GM23338 (cell line): ENCODE measurements at places on chromosomes 5 and 9. TPM values are rescaled to one million over a fixed set of nuclear protein-coding genes. Genes with fewer than 3 reads are reported as not detected.

- H3K4me3 ChIP-seq, result no peak overlapping the region
- peaks cover 24% of the 10 kb centered on the region for H3K4me1 ChIP-seq
- H3K36me3 ChIP-seq, result no peaks in the 10 kb centered on the region
- H3K27ac ChIP-seq, result no peak overlapping the region
Measured at GRCh38 chr9:27530915-27531755, 1.5 kb upstream of the MOB3B start.

NUDT2 gene
- total RNA-seq, result 9.5 and 12.1 TPM in 2 replicates

DNA sequence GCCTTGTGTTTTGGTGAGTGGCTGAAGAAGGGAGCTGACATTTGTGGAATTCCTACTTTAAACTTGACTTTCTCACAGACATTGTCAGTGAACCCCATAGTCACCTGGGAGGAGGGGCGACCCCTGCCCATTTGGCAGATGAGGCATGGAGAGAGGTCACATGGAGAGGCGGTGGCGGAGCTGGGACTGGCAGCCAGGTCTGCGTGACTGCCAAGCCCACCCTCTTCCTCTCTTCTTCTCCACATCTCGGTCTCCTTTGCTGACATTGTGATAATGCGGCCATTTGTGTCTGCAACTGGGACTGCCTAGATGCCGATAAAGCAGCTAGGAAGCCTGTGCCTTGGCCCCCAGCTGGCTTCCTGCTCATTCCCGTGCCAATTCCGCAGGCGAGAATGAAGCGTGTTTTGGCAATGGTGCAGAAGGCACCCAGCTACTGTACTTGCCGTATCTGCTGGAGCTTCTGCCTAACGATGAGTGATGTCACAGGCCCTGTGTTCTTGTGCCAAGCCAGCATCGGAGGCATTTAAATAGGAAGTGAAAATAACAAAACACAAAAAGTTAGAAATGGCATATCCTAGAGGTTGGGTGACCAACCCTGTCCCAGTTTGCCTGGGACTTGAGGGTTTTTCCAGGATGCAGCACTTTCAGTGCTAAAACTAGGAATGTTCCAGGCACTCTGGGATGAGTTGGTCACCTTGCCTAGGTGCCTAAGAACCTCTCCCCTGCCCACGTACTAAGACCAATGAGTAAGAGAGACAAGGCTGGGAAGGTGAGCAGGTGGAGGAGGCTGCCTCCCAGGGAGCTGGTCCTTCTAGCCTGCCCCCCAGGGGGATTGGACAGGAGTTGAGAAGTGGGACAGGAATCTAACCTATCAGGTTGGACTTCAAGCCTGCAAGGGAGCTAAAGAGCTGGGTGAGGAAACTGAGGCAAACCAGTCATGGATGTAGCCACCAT is 23.6 kb downstream of the OLFML2A start:
- no peaks in the 10 kb centered on the region for H3K36me3 ChIP-seq
- DNase-seq, result no peak
- no peak overlapping the region for H3K27ac ChIP-seq
- H3K27me3 ChIP-seq, result no peaks in the 10 kb centered on the region
- H3K4me3 ChIP-seq, result no peak overlapping the region

- no peaks in the 10 kb centered on the region for H3K27me3 ChIP-seq
- no peak overlapping the region for H3K27ac ChIP-seq
- no peak for DNase-seq
- H3K4me3 ChIP-seq, result no peak overlapping the region
- no peaks in the 10 kb centered on the region for H3K36me3 ChIP-seq
Measured at GRCh38 chr9:130741831-130742449, 48.4 kb downstream of the EXOSC2 start.

GRCh38 chr9:79046401-79046800 is 525.4 kb upstream of the TLE4 start:
- H3K27ac ChIP-seq, result no peak overlapping the region
- H3K27me3 ChIP-seq, result no peaks in the 10 kb centered on the region
- 0 out of 2 replicates have a peak, but pooled peaks cover 6% of the 10 kb centered on the region for H3K4me1 ChIP-seq
- no peak for DNase-seq
- no peak overlapping the region for H3K4me3 ChIP-seq

DNA sequence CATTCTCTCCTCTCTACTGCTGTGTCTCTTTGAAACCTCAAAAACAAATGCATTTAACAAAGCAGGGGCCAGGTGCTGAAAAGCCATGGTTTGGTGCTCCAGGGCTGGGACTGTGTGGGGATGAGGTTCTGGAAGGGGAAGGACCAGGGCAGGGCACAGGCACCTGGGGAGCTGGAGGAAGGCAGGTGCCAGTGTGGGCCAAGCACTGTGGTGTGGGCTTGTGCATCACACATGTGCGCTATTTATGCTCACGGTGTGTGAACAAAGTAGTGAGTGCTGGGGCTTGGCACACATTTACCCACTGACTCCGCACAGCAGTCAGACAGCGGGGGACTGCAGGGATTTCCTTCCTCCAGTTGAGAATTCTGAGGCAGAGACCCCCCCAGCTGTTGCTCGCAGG is 10.1 kb downstream of the HRH2 start:
- no peaks in the 10 kb centered on the region for H3K27me3 ChIP-seq
- no peaks in the 10 kb centered on the region for H3K4me1 ChIP-seq
- no peak overlapping the region for H3K27ac ChIP-seq
- H3K36me3 ChIP-seq, result no peaks in the 10 kb centered on the region
- no peak for DNase-seq
- H3K4me3 ChIP-seq, result no peak overlapping the region

PHYHD1 gene
- total RNA-seq, result 4.1 and 10.4 TPM in 2 replicates

DNA sequence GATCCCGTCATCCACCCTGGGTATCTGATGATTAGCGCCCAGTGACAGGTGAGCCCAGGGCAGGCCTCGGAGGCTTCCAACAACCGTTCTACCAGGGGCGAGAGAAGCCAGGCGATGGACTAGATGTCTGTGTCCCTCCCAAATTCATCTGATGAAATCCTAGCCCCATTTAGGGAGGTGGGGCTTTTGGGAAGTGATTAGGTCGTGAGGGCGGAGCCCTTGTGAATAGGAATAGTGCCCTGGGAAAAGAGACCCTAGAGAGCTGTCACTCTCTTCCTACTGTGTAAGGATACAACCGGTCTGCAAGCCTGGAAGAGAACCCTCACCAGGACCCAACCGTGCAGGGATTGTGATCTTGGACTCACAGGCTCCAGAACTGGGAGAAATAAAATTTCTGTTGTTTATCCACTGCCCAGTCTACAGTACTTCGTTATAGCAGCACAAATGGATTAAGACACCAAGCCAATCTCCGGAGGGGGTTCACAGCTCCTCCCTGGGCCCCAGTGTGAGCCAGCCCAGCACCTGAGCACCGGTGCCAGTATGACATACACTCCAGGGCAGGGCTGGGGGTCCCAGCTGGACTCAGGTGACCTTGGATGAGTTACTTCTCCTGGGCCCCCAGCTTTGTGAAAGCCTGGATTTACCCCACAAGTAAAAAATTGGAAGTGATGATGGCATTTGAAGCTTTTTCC is 162.2 kb downstream of the DAB2IP start:
- H3K4me1 ChIP-seq, result peaks cover 14% of the 10 kb centered on the region
- no peaks in the 10 kb centered on the region for H3K27me3 ChIP-seq
- H3K36me3 ChIP-seq, result no peaks in the 10 kb centered on the region
- H3K27ac ChIP-seq, result no peak overlapping the region
- DNase-seq, result no peak
- H3K4me3 ChIP-seq, result no peak overlapping the region

- H3K4me3 ChIP-seq, result no peak overlapping the region
- H3K27me3 ChIP-seq, result no peaks in the 10 kb centered on the region
- H3K4me1 ChIP-seq, result peaks cover 32% of the 10 kb centered on the region
- no peak overlapping the region for H3K27ac ChIP-seq
- H3K36me3 ChIP-seq, result no peaks in the 10 kb centered on the region
Measured at GRCh38 chr5:107484281-107484680, 186.5 kb downstream of the EFNA5 start.

SLC26A2 gene
- 11.3 and 11.5 TPM in 2 replicates for total RNA-seq

GRCh38 chr9:85516455-85516854 is 225.3 kb downstream of the AGTPBP1 start:
- no peak overlapping the region for H3K27ac ChIP-seq
- no peak for DNase-seq
- no peak overlapping the region for H3K4me3 ChIP-seq
- no peaks in the 10 kb centered on the region for H3K36me3 ChIP-seq

SPATA31E1 gene
- not detected in 2 replicates for total RNA-seq

C5orf52 gene
- total RNA-seq, result not detected in 2 replicates

- no peak overlapping the region for H3K4me3 ChIP-seq
- peaks cover 11% of the 10 kb centered on the region for H3K4me1 ChIP-seq
- H3K27me3 ChIP-seq, result no peaks in the 10 kb centered on the region
- no peak overlapping the region for H3K27ac ChIP-seq
- no peak for DNase-seq
Measured at GRCh38 chr9:116208417-116209232, 55.0 kb downstream of the PAPPA start.

- DNase-seq, result no peak
- no peak overlapping the region for H3K4me3 ChIP-seq
- H3K27ac ChIP-seq, result no peak overlapping the region
- no peaks in the 10 kb centered on the region for H3K36me3 ChIP-seq
- peaks cover 6% of the 10 kb centered on the region for H3K4me1 ChIP-seq
- H3K27me3 ChIP-seq, result no peaks in the 10 kb centered on the region
Measured at GRCh38 chr5:83104021-83104420, 26.7 kb downstream of the XRCC4 start.

DNA sequence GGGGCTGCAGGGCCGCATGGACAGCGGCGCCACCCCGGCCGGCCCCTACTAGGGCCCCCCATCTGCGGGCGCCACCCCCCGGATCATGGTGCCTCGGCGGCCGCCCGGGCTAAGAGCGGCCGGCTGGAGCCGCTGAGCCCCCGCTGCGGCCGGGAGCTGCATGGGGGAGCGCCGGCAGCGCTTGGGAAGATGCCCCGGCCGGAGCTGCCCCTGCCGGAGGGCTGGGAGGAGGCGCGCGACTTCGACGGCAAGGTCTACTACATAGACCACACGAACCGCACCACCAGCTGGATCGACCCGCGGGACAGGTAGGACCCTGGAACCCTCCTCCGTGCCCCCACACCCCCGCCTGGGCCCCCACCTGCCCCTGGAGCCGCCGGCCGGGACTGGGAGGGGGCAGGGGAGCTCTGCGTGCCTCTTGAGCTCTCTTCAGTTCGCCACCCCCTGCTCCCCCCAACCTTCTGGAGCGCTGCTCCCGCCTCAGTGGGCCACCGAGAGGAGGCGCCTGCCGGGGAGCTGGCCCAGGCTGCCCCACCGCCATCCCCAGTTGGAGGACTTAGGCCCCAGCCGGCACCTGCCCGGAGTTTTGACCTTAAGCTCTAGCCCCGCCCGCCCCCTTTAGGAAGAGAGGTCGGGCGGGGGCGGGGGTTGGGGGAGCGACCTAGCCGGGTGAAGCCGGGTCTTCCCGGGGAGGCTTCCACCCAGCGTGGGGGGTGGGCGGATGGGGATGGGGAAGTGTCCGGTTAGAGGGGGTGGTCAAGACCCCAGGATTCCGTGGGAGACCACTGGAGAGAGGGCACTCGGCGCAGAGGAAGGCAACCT is 730 bp downstream of the WWC1 start:
- peak overlapping the region; percentile 56 for H3K4me3 ChIP-seq
- H3K36me3 ChIP-seq, result no peaks in the 10 kb centered on the region

DNA sequence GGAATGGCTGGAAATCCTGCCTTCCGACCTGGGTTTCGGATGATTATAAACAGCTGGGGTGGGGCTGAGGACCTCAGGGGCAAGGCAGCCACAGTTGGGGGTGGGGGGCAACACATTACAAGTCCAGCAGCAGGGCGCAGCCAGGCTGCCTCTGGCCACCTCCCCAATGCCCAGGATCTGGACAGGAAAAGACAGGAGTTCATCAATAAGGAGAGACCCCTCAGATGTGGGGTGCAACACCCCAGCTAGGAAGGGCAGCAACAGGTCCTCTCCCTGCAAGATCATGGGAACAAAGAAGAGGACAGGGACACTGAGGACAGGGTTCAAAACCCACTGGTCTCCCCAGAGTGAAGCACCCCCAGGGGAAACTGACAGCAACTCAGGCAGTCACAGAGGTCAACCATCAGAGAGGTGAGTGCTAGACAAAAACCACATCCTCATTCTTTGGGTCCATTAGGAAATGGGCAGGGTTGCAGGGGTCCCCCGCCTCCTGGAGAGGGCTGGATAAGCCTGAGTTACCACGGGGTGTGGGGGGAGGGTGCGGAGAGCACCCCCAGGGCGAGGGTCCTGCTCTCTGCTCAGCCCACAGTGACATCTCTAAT is 33.5 kb downstream of the SEMA4D start:
- no peak for DNase-seq
- H3K4me1 ChIP-seq, result peaks cover 74% of the 10 kb centered on the region
- no peaks in the 10 kb centered on the region for H3K36me3 ChIP-seq
- no peak overlapping the region for H3K4me3 ChIP-seq

DNA sequence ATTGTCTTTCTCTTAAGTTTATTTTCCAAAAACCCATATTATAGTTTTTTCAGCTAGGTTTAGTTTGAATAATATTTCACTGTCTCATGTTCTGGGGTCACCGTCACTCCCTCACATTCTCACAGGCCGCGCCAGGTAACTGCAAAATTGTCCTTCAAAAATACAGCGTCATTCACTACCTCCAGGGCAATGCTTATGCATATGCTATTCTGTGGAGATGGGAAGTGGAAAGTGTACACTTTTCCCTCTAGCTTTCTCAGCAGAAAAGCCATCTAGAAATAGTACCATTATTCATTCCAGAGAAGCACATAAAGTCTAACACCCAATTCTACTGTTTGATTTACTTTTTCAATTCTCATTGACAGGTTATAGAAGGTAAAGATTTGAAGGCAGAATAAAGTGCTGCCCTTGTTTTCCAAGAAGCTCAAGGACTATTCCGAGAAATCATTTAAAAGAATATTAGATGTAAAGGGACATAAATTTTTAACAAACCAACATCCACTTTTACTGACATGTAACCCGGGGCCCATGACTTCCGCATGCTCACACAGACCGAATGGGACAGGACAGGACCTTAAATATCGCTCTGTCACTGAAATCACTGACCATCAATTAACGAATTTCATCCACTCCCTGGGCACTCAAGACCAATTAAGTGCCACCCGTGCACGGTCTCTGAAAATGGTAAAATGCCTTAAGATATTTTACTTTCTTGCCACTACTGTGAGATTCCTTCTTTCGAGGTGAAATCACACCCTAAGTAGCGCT is 720 bp downstream of the NUDT12 start:
- H3K27ac ChIP-seq, result peak overlapping the region; percentile 98
- no peaks in the 10 kb centered on the region for H3K27me3 ChIP-seq

LCN6 gene
- not detected in 2 replicates for total RNA-seq

DOCK2 gene
- total RNA-seq, result 9.4 and 19.4 TPM in 2 replicates

- no peaks in the 10 kb centered on the region for H3K36me3 ChIP-seq
- DNase-seq, result no peak
- no peak overlapping the region for H3K4me3 ChIP-seq
- no peaks in the 10 kb centered on the region for H3K27me3 ChIP-seq
Measured at GRCh38 chr9:3823842-3824475, 298.2 kb upstream of the RFX3 start.

- DNase-seq, result no peak
- H3K4me1 ChIP-seq, result peaks cover 21% of the 10 kb centered on the region; the same call in 1 of the 2 replicates
- H3K27me3 ChIP-seq, result no peaks in the 10 kb centered on the region
- H3K27ac ChIP-seq, result no peak overlapping the region
Measured at GRCh38 chr9:137317718-137318511, 15.8 kb upstream of the NRARP start.

DNA sequence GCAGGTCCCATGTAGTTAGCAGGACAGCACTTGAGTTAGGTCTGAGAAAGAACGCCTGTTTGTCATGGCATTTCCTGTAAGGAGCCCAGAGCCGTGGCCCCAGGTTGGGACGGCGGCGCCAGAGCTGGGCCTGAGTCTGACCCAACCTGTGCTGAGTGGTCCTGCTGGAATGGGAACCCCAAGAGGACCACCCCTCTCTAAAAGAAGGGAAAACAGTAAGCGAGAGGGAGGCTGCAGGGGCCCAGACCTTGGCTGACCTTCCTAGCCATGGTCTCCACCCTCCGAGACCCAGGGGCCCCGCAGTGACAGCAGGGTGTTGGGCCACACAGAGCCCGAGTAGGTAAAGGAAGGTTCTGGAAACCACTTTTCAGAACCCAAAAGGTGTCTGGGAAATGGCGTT is 1.8 kb upstream of the LRRC14B start:
- H3K4me1 ChIP-seq, result no peaks in the 10 kb centered on the region; the same call in 1 of the 2 replicates
- no peak overlapping the region for H3K4me3 ChIP-seq
- H3K27me3 ChIP-seq, result no peaks in the 10 kb centered on the region
- no peak for DNase-seq
- no peak overlapping the region for H3K27ac ChIP-seq
